Germinal center (tissue), 1 donor: ENCODE measurements at places on chromosomes 1 and 21.

DNA sequence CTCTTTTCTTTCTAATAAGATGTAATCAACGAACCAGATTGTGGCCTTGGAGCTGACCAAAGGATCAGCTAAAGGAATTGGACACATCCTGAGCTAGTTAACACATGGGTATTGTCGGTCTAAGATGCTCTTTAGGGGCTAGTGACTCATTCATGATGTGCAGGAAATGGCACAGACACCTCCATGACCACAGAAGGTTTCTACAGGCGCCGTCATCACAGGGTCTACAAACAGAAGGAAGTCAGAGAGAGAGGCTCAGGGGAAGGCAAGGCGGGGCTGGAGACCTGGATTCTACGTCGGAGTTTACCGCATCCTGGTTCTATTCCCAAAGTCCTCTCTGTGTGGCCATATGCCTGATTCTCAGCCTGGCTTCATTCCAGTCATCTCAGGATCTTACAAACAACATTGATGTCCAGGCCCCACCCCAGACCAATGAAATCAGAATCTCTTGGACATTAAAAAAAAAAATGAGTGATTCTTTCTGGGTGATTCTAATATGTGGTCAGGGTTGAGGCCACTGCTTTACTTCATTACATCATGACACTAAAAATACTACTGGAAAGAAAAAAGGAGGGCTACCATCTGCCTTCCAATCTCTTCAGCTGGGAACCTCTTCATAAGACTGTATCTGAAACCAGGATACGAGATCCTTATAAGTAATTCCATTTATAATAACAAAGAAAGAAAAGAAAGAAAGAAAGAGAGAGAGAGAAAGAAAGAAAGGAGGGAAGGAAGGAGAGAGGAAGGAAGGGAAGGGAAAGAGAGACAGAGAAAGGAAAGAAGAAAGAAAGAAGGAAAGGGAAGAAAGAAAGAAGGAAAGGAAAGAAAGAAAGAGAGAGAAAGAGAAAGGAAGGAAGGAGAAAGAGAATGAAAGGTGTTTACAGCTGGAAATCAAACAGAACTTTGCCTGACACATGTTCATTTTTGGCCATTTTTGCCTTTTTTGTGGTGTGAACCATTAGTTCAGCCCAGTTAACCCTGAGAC, 11.6 kb upstream of the KCNJ15 start:
- DNase-seq = no peak

GRCh38 chr1:110011527-110012041, 22.8 kb upstream of the STRIP1 start:
- peak; percentile 87 for DNase-seq

- DNase-seq = no peak
Observed at GRCh38 chr1:98104289-98104688, 183.5 kb upstream of the DPYD start.

- DNase-seq = no peak
Observed at GRCh38 chr1:57124768-57125446, 159.1 kb upstream of the C8B start.

GRCh38 chr1:198387587-198387986, 152.9 kb downstream of the ATP6V1G3 start:
- no peak for DNase-seq

GRCh38 chr1:53110370-53111072, 31.9 kb downstream of the SLC1A7 start:
- no peak for DNase-seq

DNA sequence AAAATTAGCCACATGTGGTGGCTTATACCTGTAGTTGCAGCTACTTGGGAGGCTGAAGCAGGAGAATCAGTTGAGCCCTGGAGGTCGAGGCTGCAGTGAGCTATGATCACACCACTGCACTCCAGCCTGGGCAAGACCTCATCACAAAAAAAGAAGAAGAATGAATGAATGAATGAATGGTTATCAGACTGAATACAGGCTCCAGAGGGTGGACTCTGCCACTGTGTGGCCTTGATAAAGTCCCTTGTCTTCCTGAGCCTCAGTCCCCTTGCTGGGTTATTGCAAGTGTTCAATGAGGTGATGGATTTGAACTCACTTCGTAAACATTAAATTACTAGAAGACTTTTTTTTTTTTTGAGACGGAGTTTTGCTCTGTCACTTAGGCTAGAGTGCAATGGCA, 24.7 kb downstream of the SHISAL2A start:
- no peak for DNase-seq

GRCh38 chr21:22352088-22352487, 1353.9 kb downstream of the NCAM2 start:
- DNase-seq = no peak

- DNase-seq = no peak
Observed at GRCh38 chr1:61186753-61187152, 104.4 kb downstream of the NFIA start.

DNA sequence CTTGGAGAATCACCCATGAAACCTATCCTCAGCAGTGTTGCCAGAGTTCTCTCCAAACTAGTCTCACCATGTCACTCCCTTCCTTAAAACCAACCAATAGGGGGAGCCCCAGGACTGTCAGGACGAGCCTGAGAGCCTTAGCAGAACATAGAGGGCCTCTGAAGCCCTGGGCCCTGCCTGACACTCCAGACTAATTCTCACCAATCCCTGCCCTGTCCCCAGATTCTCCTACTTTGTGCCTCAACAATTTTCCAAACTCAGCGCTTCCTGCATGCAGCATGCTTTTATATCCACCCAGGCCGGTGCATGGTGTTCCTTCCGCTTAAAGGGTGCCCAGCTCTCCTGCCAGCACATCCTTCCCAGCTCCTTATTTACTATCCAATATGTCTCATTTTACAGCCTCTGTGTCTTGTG, 42.7 kb downstream of the HSD3B1 start:
- no peak for DNase-seq

- DNase-seq = no peak
Observed at GRCh38 chr1:24102961-24103360, 9.0 kb downstream of the MYOM3 start.

- DNase-seq = no peak
Observed at GRCh38 chr1:232473324-232473723, 156.6 kb downstream of the SIPA1L2 start.

- DNase-seq = no peak
Observed at GRCh38 chr1:111734856-111735255, 4.3 kb downstream of the INKA2 start.

DNA sequence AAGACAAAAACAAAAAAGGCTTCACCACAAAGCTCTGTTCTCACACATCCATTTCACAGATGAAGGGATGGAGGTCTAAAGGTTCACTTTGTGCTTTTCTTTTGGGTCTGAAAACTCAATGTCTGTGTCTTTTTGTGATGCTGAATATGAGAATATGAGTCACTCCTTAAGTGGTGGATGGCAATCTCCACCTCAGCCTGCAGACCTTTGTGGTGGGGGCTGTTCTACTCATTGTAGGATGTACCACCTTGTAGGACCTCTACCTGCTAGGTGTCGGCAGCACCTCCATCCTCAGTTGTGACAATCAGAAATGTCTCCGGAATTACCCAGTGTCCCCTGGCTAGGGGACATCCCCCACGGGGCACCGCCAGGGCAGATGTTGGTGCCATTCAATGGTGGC, 42.8 kb downstream of the UBASH3A start:
- no peak for DNase-seq

DNA sequence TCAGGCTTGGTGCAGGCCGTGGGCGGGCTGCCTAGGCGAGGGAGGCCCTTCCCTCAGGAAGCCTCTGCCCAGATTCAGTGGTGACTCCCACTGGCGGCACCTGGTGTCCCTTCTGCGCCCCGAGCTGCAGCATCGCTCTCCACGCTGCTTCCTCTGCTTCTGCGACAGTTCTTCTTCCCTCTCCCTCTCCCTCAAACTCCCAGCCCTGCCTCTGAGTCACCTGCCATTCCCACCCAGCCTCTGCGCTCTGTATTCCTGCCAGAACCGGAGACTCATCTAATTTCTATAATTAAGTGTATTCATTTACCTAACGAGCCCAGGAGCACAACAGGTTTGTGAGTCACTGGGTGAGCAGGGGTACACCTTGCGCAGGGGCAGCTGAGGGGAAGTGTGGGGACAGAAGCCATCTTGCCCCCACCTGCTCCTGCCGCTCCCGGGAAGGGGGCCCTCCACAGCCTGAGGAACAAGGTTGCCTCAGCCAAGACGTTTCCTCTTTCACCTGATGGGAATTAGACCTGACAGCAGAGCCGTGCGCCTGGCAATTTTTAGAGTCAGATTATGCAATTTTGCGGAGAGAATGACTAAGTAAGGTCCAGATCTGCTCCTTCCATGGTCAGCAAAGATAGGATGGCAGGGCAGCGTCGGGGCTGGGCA, 19.4 kb downstream of the KCNC4 start:
- DNase-seq = no peak

DNA sequence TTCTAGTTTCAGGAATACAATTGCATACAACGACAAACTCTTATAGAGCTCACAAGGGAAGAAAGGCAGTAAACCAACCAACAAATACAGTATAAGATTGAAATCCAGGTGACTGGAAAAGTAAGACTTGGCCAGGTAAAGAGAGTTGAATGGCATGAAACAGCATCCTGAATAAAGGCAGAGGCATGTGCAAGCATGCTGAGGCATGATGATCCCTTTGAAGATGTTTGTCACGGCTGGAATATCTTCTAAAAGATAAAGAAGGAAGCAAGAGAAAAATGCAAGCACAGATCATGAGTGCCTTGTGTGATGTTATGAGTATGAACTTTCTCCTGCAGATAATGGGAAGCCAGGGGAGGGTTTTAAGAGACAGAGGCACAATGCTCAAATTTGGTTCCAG, 83.3 kb upstream of the SPATA6 start:
- no peak for DNase-seq

GRCh38 chr1:210159211-210159610, 73.4 kb upstream of the SERTAD4 start:
- DNase-seq = no peak

GRCh38 chr1:181486098-181486420, 2.7 kb downstream of the CACNA1E start:
- no peak for DNase-seq

DNA sequence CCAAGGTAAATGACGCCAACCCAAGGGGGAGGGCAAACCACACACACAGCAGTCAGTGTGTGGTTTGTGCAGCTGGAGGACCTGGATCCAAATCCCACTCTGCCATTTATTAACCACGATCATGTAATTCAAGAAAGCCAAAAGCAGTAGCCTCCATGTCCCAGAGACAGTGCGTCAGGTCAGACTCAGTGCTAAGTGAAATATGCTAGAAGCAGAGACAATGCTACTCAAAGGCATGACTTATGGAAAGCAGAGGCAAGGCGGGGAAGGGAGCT, 13.6 kb downstream of the TTC39A start:
- DNase-seq = no peak

GRCh38 chr1:207619871-207620542, 24.9 kb upstream of the CR1L start:
- peak; percentile 49 for DNase-seq

GRCh38 chr1:201447903-201448871, 20.8 kb downstream of the PHLDA3 start:
- DNase-seq = peak; percentile 81
